ENCODE measurements at places on chromosomes 13 and 19.

- DNase-seq = no peak
These were observed 48.9 kb upstream of the URAD start for GRCh38 chr13:28037399-28037798.

DNA sequence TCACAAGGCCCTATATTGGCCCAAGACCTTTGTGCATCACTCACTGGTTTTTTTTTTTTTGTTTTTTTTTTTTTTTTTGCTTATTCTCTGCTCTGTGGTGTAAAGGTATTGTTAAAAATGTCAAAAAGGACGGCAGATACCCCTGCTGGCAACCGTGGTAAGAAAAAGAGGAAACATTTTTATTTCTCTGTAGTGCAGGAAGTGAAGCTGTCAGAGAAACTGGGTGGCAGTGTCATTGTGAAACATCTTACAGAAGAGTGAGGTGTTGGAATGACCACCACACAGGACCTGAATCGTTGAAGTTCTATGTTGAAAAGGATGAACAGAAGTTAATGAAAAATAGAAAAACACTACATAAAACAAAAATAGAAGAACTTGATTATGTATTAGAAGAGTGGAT lies 346.4 kb downstream of the FGF9 start:
- no peak for DNase-seq

DNA sequence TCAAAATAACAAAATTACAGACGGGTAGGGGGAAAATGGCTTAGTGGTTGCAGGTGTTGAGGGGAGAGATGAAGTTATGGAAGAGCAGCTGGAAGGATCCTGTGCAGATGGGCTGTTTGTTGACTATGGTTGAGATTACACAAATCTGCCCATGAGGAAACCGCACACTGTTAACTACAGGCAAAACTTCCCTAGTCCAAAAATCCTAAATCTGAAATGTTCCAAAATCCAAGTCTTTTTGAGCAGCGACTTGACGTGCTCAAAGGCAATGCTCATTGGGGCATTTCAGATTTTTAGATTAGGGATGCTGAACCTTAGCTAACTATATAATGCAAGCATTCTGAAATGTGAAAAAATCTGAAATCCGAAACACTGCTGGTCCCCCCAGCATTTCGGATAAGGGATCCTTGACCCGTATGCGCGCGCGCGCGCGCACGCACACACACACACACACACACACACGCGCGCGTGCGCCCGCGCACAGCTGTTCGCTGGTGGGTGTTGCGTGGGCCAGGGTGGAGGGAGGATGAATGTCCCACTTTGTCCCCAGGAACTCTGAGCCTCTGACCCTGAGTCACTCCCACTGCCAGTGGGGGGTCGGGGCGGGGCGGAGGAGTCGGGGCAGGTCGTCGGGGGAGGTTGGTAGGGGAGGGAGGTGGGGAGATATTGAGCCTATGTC lies 6.8 kb downstream of the F2RL3 start:
- DNase-seq = no peak

- no peak for DNase-seq
These were observed 3.8 kb upstream of the KLC3 start for GRCh38 chr19:45336696-45337251.

DNA sequence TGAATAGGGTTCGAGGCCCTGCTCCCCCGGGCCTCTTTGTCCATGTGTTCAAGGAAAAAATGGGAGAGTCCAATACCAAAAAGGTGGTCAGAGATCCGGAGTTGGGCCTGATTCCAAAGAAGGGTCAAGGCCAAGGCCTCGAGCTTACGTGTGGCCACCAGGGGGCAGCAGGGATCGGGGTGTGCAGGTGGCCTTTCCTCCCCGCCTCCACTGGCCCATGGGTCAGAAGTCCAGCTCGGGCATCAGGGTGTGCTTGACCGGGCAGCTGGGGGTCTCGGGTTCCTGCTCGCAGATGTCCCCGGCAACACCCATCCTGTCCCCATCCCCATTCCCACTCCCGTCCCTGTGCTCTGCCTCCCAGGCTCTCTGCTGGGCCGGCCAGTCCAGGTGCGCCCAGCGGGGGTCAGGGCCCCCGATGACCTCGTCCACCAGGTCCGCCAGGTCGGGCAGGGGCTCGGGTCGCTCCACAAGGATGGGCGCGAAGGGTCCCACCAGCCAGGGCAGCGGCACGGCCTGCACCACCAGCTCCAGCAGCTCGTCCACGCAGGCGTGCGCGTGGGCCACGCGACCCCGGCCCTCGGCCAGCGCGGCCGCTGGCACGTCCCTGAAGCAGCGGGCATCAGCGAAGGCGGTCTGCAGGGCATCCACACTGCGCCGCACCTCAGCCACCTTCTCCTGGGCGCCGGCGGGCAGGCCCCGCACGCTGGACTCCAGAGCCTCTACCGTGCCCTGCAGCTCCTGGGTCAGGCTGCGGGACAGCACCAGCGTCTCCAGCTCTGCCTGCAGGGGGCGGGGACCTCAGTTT lies 5.2 kb upstream of the PLIN4 start:
- DNase-seq = no peak

DNA sequence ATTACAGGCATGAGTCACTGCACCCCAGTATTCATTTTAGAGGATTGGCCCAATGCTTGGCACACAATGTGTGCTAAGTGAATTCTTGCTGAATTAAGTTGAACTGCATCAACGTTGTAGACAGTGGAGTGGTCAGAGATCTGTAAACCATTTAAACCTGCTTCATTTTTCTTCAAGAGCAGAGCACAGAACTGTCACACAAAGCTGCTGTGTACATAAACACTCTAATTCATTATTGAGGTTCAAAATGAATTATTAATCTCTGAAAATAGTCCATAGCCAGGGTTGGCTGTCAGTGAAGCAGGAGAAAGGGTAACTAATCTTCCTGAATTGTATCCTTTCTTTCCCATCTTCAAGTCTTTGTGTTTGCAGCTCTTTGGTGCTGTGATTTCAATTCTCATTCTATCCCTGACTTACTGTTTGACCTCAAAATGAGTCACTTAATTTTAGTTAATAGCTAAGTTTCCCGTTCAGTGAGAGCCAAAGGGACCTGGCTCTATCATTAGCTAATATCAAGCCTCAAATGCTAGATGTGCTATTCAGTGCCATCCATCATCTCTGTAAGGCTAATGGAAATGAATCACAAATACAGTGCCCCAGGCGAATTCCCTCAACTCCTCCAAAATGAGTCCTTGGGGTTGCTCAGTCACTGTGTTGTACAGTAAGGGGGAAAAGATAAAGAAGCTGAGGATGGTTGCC lies 77.0 kb upstream of the TSC22D1 start:
- DNase-seq = no peak

DNA sequence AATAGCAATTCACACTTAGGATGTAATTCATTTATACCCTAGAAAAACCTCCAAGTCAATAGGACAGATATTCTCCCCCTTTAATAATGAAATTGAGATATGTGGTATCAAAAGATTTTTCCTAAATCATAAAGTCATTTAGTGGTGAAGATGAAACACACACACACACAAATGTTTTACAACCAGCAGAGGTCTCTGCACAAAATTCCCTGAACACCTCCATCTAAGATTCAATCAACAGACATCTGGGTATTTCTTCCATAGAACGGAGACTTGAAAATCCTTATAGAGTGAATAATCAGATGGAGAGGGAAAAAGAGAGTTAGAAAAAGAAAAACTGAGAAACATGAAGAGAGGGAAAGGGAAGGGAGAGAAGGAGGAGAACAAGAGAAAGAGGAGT lies 52.8 kb downstream of the MYCBP2 start:
- DNase-seq = no peak

GRCh38 chr19:45409557-45409920 lies 3.1 kb downstream of the POLR1G start:
- no peak for DNase-seq

Measured in left forelimb (tissue), 1 donor.